ENCODE measurements at places on chromosomes 7 and 10.
A peak's percentile ranks its signal among the peaks of the same experiment; 100 is the strongest.

DNA sequence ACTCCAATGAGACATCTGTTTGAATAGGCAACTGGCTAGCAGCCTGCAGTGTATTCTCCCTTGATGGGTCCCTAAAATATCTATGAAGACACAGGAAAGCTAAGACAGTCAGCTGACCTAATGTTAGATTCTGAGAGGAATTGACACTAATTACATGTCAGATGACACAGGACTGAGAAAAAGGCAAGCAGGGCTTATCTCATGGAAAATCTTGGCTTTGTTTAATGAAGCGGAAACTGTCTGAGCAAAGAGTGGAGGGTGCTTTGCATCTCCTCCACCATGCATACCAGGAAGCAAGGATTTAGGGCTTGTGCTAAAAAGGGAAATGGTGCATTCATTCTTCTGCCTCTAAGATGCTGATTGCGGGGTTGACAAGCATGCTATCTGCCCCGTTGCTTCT is 135.5 kb upstream of the GLI3 start:
- no peak for DNase-seq

GRCh38 chr10:91206837-91207474 is 13.5 kb upstream of the PCGF5 start:
- no peak for DNase-seq

DNA sequence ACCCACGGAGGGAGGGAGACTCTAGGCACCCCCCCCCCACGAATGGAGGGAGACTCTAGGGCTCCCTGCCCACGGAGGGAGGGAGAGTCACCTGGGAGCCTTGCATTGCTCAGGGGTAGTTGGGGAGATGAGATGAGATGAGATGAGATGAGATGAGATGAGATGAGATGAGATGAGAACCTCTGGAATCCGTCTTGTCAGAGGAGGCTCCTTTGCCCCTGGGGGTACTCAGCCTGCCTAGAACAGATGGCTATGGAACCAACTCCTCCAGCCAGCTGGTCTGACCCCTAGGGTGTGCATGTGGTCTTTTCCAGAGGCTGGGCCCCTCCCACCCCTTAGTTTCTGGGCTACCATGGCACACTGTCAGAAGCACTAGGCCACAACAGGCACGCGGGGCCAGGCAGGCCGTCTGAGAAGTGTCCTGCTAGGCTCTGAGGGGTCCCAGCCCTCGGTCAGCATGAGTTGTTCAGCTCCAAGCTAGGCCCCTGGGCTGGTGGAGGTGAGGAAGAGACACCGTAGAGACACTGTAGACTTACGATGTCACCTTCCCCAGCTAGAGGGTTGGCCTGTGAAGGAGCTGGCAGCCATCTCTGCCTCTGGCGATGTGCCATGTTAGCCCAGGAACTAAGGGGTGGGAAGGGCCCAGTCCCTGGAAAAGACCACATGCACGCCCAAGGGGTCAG is 8.8 kb downstream of the TSPAN15 start:
- DNase-seq: no peak

GRCh38 chr7:80417211-80417793 is 94.6 kb downstream of the GNAT3 start:
- DNase-seq: no peak

DNA sequence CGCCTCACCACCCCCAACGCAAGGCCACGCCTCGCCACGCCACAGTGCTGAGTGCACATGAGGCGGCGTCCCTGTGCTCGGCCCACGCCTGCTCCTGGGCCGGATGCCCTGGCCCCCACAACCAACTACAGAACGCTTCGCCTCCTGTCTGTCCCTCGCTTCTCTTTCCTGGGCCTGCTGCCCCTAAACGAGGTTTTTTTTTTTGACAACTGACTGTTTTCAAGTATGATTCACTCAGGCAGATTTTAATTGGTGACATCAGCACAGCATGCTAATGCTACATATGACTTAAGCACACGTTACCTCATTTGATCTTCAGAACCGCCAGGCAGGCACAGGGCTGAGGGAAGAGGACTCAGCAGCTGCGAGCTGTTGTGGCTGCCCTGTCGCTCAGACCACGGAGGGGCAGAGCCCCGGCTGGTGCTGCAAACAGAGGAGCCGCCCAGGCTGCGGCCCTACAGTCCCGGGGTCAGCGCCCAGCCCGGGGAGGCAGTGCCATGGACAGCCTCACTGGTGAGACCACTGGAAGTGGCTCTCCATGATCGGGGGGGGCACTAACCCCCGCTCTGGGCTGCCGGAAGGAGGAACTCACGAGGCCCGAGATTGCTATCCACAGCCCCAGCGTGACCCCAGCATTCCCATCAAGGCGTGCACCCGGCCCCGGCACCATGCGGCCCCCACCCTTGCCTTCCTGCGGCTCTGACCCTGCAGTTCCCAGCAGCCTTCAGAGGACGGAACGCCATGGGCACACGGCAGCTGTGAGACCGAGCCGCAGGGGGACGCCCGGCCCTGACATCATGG is 212.8 kb downstream of the MAD1L1 start:
- DNase-seq: no peak

- no peak for DNase-seq
Observed at GRCh38 chr10:108104551-108105156, 940.1 kb upstream of the SORCS1 start.

- no peak for DNase-seq
Observed at GRCh38 chr10:118277871-118278270, 64.3 kb downstream of the FAM204A start.

- DNase-seq: no peak
Observed at GRCh38 chr10:47160967-47161366, 139.0 kb upstream of the GDF10 start.

DNA sequence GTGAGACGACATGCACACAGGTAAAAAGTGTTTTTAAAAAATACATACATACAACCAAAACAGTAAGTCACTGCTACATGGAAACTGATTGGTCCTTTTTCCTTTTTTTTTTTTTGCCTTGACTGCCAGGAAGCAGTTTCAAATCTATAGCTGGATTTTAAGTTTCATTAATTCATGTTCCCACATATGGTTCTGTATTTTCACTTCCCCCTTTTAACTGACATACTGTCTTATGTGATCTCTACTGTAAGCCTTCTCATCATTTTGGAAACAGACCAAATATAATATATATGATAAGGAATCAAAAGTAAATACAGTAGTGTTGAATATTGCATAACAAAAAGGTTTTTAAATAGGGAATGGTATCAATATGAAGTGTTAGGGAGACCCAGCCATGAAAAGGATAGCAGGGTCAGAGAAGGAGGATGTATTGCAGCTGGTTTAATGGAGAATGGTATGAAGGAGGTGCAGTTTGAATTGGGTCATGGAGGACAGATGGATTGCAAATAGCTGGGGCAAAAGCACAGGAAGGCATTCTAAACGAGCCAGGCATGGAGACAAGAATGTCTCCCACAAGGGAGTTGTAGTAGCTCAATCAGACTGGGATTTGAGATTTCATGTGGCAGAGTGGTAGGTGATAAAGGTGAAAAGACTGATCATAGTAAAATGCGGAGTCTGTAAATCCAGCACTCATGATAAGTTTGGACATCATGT is 5.4 kb downstream of the CAV1 start:
- DNase-seq: no peak

DNA sequence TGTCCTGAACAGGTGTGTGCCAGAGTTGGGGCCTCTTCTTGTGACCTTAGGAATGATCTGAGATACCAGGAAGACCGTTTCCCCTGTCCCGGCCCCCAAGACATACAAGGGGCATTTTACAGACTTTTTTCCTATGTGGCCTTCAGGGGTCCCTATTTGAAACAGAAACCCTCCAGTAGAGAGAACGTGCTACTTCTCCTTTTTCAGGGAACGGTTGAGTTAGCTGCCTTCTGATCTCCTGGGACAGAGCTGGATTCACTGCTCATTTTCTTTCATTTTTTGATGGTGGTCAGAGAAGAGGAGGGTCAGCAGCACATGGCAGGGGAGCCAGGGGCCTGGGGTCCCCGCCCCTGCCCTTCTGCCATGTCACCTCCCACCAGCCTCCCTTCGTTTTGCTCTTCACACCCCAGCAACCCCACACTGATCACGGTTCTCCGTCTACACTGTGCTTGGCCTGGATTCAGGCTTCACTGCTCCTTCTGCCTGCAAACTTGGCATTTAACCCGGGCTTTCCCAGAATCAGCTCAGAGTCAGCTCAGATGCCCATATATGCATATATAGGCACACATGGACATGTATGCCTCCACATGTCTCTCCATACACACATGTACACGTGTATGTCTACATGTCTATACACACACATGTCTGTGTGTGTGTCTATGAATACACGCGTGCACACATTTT is 138.1 kb upstream of the BTBD16 start:
- no peak for DNase-seq

GRCh38 chr7:116582806-116583444 is 58.1 kb downstream of the CAV1 start:
- no peak for DNase-seq

DNA sequence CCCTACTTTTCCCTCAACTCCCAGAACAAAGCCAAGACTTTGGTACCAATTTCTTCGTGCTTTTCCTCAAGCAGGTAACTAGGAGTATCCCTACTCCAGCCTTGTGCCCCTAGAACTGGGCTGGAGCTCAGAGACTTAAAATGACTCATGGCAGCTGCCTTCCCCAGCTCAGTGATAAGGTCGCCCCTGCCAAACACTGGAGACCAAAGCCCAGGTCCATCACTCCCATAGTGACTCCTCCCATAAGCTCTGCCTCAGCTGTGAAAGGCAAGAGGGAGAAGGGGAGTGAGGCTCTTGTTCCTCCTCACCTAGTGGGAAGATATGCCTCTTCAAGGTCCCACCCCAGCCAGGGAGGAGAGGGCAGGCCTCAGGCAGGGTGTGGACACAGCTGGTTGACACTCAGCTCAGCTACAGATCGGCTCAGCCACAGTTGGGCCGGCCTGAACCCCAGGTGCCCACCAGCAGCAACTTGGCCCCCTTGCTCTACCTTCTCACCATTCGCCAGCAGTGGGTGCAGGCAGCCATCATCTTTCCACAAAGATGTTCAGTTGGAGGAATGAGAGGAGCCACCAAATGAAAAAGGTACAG is 13.8 kb upstream of the CYREN start:
- DNase-seq: no peak

DNA sequence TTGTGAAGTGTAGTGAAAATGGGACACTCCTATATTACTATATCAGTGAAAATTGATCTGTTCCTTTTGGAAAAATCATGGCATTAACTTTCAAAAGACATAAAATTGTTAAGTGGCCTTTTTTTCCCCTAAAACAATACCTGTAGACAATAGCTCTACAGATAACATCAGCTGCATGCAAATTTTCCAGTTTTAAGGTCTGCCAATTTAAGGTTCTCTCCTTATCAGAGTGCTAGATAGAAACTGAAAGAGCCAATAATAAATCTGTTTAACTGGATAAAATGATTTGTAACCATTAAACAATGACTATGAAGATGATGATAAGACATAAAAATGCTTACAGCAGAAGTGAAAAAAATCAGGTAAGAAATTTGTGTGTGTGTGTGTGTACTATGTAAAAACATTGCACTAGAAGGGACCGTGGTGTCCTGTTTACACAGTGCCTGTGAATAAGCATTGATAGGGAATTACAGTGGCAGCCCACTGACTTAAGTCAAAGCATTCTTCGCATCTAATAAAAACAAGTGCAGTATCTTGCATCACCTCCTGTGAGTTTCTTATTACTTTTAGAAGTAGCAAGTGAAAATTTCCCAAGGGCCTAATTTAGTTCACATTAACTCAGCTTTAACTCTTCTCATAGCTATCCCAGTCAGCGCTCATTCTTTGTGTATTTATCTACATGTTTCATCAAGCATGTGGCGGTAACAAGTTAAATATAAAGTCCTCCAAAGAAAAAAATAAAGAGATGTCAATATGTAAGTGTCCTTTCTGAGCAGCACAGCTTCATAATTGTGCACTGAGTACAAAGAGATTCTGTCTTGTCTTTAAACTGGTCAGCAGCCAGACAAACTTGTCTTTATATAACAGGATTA is 261.9 kb downstream of the ARL4A start:
- peak; percentile 38 for DNase-seq

DNA sequence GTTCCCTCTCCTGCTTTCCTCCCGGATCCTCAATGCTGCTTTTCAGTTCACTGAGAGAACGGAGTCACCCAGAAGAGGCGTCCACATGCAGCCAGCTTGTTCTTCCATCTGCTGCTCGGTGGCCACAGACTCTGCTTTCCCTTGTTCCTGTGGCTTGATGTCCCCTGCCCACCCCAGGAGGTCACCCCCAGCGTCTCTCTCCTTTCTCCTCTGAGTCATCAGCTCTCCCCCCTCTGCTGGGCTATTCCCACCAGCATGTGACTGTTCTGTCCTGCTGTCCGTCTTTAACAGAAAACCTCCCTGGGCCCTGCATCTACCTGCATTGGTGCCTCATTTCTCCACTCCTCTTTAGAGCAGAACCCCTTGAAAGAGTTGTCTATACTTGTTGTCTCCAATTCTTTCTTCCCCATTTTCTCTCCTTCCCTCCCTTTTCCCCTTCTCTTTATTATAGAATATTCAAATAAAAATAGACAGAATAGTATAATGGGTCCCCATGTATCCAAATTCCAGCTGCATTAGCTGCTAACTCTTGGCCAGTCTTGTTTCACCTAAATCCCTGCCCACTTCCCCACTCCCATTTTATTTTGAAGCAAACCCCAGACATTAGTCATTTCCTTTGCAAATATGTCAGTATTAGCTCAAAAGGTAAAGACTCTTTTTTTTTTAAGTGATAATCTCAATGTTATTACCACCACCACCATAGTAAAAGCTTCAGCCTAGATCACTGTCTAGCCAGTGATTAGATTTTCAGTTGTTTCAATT is 4.1 kb downstream of the ZNF282 start:
- no peak for DNase-seq

DNA sequence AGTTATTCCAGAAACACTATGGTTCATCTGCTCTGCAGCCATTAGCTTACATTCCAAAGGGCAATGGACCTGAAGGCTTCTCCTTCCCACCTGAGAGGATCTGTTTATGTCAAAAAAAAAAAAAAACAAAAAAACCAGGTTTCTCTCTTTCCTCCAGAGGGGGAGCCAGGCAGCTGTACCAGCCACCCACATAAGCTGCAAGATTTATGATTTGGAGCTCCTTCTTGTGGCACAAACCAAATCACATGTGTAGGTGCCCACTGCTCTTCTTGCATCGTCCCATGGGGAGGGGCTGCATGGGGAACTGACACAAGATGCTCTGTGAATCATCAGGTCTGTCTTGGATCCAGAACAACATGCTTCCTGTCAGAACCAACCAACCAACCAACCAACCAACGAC is 231.6 kb upstream of the IGFBP3 start:
- DNase-seq: no peak

DNA sequence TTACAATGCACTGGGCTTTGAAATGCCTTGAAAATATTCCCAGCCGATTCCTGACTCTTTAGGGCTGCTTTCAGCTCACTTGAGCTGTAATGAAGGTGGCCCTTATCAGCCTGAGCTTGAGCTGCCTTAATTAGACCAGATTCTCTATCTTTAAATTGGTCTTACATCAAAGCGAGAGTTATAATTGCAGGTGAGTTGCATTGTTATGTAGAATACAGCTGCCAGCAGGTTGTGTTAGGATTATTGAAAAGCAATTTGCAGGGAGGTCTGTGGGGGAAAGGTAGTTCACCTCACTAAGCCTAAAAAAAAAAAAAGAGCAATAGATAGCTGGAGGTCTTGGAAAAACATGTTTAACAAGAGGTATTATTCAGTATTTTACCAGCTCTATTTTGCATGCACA is 142.2 kb upstream of the HABP2 start:
- no peak for DNase-seq

Data from mammary epithelial cell (primary cell).